ENCODE measurements at places on chromosomes 6 and 20.

DNA sequence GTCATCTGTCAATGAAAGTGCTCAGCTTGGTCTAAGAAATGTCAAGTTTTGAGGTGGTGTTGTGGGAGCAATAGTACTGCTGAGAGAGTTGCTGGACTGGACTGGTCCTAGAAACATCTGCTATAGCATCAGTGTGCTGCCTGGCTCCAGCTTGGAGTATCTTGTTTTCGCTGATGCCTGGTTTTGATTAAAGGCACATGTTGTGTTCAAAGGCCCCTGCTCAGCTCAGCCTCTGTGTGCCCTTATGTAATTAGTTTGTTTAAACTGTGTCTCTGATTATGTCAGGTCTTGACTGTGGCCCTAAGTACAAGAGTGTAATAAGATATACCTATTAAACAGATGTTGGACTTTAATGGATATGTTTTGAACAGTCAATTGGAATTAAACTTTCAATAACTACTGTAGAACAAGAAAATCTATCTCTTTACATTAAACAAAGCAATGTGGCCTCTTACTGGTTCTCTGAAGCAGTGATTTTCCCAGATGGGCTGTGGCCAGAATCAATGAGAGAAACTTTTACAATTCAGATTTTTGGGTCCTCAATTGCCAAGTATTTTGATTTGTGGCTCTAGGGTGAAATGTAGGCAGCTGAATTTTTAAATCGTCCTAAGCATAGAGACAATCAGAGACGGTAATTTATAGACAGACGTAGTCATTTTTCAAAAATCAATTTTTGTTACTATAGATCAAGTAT lies 668.2 kb downstream of the DHX35 start:
- no peak for DNase-seq

- DNase-seq = no peak
Observed at GRCh38 chr6:108355120-108355519, 60.3 kb downstream of the AFG1L start.

DNA sequence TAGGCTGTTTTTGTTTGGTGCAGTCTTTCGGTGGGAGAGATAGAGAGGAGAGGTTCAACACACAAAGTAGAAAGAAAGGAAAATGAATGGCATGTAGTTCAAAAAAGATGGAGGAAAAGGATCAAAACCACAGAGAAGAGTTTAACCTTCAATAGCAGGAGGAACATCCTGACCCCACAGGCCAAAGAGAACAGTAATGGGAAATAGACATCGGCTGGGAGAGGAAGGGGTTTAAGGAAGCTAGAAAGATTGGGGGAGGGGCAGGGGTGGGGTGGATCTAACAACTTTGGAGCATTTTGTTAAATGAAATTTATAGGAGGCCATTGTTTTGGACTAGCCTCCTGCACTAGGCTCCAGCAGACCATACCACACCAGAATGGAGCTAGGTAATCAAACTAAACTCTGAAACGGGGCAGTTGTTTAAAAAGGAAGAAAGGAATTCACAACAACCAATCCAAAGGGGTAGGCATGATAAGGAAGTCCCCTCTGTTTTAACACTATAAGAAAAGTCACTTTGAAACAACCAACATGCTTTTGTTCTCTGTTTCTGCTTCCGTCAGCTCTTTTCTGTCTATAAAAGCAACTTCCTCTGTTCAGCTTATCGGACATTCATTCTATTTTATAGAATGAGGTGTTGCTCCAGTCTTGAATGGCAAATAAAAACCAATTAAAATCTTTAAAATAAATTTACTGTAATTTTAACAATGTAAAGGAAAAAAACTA lies 82.6 kb downstream of the EPB41L2 start:
- no peak for DNase-seq

DNA sequence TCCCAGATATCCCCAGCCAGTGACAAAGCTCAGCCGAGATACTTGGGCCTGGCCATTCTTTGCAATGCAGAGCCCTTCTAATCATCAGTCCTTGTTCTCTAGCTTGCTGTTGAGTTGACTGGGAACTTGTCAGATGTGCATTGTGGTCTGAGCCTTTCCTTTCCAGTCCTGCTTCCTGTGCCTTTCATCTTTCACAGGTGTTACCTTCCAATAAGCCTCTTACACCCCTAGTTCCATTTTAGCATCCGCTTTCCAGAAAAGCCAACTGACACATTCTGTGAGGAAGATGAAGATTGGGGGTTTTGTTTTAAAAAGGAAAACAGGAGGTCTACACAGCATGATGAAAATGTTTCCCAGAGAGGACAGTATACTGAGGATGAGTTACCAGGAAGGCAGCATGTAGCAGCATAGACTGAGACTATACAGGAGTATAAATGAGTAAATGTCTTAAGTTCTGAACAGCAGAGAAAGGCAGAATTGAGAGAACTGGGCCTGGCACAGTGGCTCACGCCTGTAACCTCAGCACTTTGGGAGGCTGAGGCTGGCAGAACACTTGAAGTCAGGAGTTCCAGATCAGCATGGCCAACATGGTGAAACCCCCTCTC lies 5.6 kb upstream of the CEP85L start:
- no peak for DNase-seq
